ENCODE measurements at places on chromosomes 7 and 10.

DNA sequence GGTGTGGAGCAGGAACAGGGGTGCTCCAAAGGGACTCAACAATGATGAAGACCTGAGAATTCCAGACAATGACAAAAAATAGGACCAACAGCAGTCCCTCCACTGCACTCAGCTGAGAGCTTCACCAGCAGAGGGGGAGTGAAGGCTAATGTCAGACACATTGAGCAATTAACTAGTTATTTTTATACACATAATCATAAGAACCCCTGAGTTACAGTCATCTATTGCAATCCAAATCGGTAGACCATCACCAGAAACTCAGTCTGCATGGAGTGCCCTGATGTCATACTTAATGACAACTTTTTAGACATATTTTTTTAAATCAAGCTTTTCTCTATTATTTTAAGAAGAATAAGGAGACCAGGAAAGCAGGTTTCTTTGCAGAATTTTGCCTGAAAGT lies 30.6 kb upstream of the IKZF1 start:
- no peaks in the 10 kb centered on the region for H3K36me3 ChIP-seq
- no peaks in the 10 kb centered on the region for H3K27me3 ChIP-seq
- H3K4me3 ChIP-seq, result no peak overlapping the region
- H3K4me1 ChIP-seq, result no peaks in the 10 kb centered on the region

DNA sequence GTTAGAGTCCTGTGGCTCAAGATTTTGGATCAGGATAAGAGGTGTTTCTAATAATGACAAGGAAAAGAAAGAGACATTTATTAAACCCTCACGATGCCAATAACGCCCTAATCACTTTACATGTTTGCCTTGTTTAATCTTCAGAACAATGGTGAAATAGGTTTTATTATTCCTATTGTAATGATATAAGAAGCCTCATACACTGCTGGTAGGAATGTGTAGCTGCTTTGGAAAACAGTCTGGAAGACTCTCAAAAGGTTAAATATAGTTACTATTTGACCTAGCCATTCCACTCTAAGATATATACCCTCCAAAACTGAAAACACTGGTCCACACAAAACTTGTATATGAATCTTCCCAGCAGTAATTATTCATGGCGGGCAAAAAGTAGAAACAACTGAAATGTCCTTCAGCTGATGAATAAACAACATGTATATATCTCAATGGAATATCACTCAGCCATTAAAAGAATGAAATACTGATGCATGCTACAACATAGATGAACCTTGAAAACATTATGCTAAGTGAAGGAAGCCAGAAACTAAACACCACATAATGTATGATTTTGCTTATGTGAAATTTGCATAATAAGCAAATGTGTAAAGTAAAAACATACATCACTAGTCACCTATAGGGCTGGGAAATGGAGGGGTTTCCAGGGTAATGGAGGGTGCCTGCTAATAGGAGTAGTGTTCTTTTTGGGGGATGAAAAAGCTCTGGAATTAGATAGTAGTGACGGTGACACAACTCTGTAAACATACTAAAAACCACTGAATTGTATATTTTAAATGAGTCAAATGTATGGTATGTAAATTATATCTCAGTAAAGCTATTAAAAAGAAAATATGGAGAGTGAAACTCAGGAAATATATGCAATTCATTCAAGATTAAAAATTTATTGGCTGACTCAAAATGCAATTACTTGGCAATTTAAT lies 76.9 kb upstream of the ANK3 start:
- H3K36me3 ChIP-seq, result no peaks in the 10 kb centered on the region
- H3K4me1 ChIP-seq, result no peaks in the 10 kb centered on the region
- H3K27me3 ChIP-seq, result no peaks in the 10 kb centered on the region

DNA sequence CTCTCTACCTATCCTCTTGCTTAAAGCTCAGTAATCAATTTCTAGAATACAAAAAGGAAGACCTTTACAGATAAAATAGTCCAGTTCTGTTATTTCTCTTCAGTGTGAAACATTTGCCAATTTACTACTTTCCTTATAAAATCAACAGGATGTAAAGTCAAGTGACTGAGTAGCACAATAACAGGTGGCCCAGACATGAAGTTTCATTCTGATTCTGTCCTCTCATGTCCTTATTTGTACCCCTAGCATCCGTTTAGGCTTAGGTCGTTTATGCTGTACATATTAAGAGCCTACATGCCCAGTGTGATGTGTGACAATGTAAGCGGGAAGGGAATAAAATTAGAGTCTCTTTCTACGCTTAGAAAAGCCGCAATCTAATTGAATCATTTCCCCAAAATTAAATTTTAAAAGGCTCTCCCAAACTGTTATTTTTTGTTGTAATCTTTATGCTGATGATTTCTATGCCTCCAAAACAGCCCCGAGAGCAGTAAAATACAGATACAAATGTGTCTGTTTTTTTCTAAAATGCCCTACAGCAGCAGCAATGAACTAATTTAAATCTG lies 29.1 kb downstream of the EPC1 start:
- H3K27ac ChIP-seq, result peak overlapping the region; percentile 19
- H3K4me1 ChIP-seq, result peaks cover 42% of the 10 kb centered on the region
- no peak overlapping the region for H3K4me3 ChIP-seq
- H3K36me3 ChIP-seq, result no peaks in the 10 kb centered on the region

GRCh38 chr7:134888141-134888740 lies 98.1 kb upstream of the AGBL3 start:
- H3K4me3 ChIP-seq, result no peak overlapping the region
- no peaks in the 10 kb centered on the region for H3K36me3 ChIP-seq
- H3K4me1 ChIP-seq, result peaks cover 19% of the 10 kb centered on the region
- no peaks in the 10 kb centered on the region for H3K27me3 ChIP-seq
- no peak for DNase-seq
- peak overlapping the region; percentile 51 for H3K27ac ChIP-seq

DNA sequence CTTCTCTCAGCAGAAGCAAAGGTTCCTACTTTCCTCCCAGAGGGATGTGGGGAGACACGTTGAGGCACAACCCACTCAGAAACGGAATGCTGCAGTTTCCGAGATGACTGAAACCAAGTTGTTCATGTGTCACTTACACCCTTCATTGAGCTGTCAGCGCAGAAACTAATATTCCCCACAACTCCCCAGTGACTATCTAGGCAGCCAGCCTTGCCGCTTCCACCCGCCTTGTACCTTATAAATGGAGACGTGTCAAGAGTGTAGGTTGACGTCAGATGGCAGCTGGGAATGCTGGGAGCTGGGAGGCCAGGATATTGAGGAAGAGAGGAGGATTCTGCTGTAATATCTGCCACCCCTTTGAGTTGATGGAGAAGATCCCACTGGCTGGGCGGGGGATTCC lies 15.1 kb downstream of the GPR26 start:
- no peaks in the 10 kb centered on the region for H3K27me3 ChIP-seq
- H3K4me1 ChIP-seq, result no peaks in the 10 kb centered on the region
- no peak overlapping the region for H3K27ac ChIP-seq
- no peak overlapping the region for H3K4me3 ChIP-seq

GRCh38 chr10:79197558-79197957 lies 128.8 kb downstream of the ZMIZ1 start:
- no peak overlapping the region for H3K27ac ChIP-seq
- no peaks in the 10 kb centered on the region for H3K27me3 ChIP-seq
- no peak for DNase-seq
- H3K4me1 ChIP-seq, result peaks cover 7% of the 10 kb centered on the region

GRCh38 chr10:82212753-82213152 lies 337.8 kb downstream of the NRG3 start:
- DNase-seq, result no peak
- H3K27me3 ChIP-seq, result no peaks in the 10 kb centered on the region
- no peak overlapping the region for H3K4me3 ChIP-seq
- H3K36me3 ChIP-seq, result no peaks in the 10 kb centered on the region

DNA sequence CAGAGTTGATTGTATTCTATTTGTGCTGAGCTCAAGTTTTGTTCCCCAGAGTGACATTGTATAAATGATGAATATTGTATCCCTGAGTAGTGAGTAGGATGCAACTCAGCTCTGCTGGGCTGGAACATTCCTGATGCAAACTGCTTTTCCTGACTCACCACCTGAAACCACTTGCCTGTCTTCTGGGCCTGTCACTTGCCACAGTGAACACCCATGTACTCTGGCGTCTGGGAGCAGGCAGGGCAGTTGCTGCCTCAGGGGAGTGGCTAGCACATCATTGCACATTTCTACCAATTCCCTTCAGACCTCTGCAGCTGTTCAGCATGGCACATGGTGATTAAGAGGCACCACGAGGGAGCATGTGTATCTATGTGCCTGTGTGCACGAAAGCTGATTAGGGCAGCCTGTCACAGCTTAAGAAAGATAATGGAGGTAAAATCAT lies 157.3 kb downstream of the SND1 start:
- DNase-seq, result no peak
- H3K27ac ChIP-seq, result no peak overlapping the region
- H3K4me1 ChIP-seq, result no peaks in the 10 kb centered on the region
- no peaks in the 10 kb centered on the region for H3K27me3 ChIP-seq
- H3K4me3 ChIP-seq, result no peak overlapping the region

GRCh38 chr7:602341-603141 lies 82.9 kb upstream of the PDGFA start:
- H3K36me3 ChIP-seq, result no peaks in the 10 kb centered on the region
- DNase-seq, result peak; percentile 78
- peaks cover 55% of the 10 kb centered on the region for H3K4me1 ChIP-seq
- peak overlapping the region; percentile 98 for H3K27ac ChIP-seq
- H3K4me3 ChIP-seq, result no peak overlapping the region

- no peak overlapping the region for H3K4me3 ChIP-seq
- DNase-seq, result no peak
- no peaks in the 10 kb centered on the region for H3K4me1 ChIP-seq
- no peak overlapping the region for H3K27ac ChIP-seq
- H3K27me3 ChIP-seq, result no peaks in the 10 kb centered on the region
These were observed 220.0 kb upstream of the SEMA3C start for GRCh38 chr7:81138870-81139269.

DNA sequence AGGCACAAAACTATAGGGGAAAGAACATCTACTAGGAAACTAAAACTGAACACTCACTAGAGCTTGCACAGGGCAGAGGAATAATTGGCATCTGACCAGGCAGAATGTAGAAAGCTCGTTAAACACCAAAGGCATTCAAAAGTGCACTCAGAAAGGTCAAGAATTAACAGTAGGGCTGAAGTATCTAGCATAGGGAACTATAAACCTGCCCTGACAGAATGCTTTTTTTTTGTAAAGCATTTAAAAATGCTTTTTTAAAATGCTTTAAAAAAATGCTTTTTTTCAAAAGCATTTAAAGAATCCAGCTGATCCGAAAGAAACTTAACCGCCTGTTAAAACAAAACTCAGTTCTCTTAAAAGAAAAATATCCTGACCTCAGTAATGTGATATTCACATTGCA lies 74.6 kb upstream of the EGFR start:
- no peaks in the 10 kb centered on the region for H3K36me3 ChIP-seq
- no peak for DNase-seq
- H3K4me1 ChIP-seq, result no peaks in the 10 kb centered on the region
- no peak overlapping the region for H3K27ac ChIP-seq
- H3K4me3 ChIP-seq, result no peak overlapping the region

DNA sequence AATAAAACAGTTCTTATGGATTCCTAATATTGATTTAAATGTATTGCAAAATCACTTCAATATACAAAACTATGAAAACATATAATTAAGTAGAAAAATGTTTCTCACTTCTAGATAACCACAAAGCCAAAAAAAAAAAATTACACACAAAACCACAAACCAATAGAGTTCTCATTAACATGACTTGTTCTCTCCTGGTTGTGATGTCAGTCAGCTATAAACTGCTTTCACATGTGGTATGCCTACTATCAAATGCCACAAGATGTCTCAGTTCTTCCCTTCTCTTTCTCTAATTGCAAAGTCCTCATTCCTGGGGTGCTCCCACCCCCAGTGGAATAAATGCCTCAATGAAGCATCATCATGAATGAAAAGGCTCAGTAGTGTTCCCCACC lies 16.6 kb downstream of the GNAI1 start:
- no peak for DNase-seq
- no peaks in the 10 kb centered on the region for H3K27me3 ChIP-seq
- no peaks in the 10 kb centered on the region for H3K36me3 ChIP-seq
- H3K4me3 ChIP-seq, result no peak overlapping the region
- no peaks in the 10 kb centered on the region for H3K4me1 ChIP-seq
- no peak overlapping the region for H3K27ac ChIP-seq

DNA sequence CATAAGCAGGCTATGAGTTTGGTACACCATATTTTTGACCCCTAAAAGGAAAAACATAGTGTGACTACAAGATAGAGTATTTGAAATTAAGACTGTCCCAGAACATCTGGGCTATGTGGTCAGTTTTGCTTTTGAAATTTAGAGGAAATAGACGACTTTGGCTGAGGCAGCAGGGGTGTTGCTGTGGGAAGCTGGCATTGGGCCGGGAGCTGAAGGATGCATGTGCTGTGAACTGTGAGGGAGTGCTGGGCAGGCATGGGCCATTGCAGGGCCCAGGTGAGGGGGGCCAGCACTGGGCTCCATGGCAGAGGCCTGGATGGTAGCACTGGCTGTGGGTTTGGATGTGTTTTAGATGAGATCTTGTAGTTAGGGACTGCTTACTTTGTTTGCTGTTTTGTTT lies 168.3 kb downstream of the BMPER start:
- no peak overlapping the region for H3K4me3 ChIP-seq
- no peaks in the 10 kb centered on the region for H3K36me3 ChIP-seq
- H3K27ac ChIP-seq, result no peak overlapping the region
- no peak for DNase-seq

GRCh38 chr7:34762764-34763163 lies 104.7 kb downstream of the NPSR1 start:
- DNase-seq, result no peak
- no peak overlapping the region for H3K27ac ChIP-seq
- no peaks in the 10 kb centered on the region for H3K27me3 ChIP-seq
- H3K4me1 ChIP-seq, result no peaks in the 10 kb centered on the region

DNA sequence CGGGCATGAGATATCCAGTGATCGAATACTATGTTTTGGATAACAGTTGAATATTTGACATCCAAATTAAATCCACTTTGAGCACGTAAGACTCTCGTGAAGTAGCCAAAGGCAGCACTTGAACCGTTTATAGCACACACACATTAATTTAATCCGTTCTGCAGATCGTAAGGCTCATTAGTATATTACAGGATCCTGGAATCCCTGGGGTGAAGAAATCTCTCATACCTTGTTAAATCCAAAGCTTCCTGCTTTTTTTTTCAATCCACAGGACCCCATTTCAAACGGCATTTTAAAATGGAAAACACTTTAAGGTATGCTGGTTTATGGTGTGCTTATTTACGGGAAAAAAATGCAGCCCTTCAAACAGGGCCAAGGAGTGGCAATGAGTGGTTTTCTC lies 158.4 kb upstream of the ADARB2 start:
- no peak for DNase-seq
- no peaks in the 10 kb centered on the region for H3K27me3 ChIP-seq
- H3K4me3 ChIP-seq, result no peak overlapping the region
- no peak overlapping the region for H3K27ac ChIP-seq

DNA sequence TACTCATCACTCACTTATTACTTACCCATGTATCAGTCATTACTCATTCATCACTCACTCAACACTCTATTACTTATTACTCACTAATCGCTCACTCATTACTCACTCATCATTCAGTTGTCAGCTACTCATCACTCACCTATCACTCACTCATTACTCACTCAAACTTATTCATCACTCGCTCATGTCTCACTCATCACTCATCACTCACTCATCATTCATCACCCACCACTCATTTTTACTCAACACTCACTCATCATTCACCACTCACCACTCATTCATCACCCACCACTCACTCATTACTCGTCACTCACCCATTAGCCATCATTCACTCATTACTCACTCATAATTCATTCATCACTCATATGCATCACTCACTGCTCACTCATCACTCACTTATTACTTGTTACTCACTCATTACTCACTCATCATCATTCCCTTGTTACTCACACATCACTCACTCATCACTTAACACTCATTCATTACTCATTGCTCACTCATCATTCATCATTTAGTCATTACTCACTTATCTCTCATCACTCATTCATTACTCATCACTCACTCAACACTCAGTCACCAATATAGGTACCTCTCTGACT lies 237.9 kb downstream of the ADARB2 start:
- no peaks in the 10 kb centered on the region for H3K36me3 ChIP-seq
- no peak overlapping the region for H3K4me3 ChIP-seq
- H3K27ac ChIP-seq, result no peak overlapping the region
- no peaks in the 10 kb centered on the region for H3K27me3 ChIP-seq
